Muscle of back (tissue), 13 donors: ENCODE measurements at places on chromosomes 3 and 15. TPM values are rescaled to one million over a fixed set of nuclear protein-coding genes. Genes with fewer than 3 reads are reported as not detected.

POTEB3 gene
- not detected for polyA plus RNA-seq

DNA sequence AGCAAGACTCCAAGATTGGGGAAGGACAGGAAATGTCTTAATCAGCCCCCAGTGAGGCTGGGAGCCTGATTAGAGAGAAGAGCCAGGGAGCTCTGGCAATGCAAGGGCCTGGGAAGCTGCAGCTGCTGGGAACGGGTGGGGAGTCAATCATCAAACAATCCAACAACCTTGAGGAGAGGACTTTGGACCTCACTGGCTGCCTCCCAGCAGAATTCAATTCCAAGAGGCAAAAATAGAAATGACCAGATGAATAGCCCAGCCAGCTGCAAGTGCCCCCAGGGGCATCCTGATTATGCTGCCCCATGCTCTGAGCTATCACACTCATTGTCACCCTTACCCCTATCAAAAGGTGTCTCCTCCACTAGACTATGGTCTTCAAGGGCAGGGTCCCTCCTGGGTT is 6.1 kb upstream of the HOMER2 start:
- no peak for DNase-seq

SLCO3A1 gene
- polyA plus RNA-seq, result 5.4 TPM

DUT gene
- polyA plus RNA-seq, result 111 TPM

GRCh38 chr15:26521691-26522198 is 251.1 kb downstream of the GABRB3 start:
- DNase-seq, result no peak

C3orf49 gene
- 0.24 TPM for polyA plus RNA-seq

ZNF662 gene
- 10.1 TPM for polyA plus RNA-seq

GNB4 gene
- 38.5 TPM for polyA plus RNA-seq

GRCh38 chr15:101148166-101148880 is 103.5 kb downstream of the CHSY1 start:
- no peak for DNase-seq

DNA sequence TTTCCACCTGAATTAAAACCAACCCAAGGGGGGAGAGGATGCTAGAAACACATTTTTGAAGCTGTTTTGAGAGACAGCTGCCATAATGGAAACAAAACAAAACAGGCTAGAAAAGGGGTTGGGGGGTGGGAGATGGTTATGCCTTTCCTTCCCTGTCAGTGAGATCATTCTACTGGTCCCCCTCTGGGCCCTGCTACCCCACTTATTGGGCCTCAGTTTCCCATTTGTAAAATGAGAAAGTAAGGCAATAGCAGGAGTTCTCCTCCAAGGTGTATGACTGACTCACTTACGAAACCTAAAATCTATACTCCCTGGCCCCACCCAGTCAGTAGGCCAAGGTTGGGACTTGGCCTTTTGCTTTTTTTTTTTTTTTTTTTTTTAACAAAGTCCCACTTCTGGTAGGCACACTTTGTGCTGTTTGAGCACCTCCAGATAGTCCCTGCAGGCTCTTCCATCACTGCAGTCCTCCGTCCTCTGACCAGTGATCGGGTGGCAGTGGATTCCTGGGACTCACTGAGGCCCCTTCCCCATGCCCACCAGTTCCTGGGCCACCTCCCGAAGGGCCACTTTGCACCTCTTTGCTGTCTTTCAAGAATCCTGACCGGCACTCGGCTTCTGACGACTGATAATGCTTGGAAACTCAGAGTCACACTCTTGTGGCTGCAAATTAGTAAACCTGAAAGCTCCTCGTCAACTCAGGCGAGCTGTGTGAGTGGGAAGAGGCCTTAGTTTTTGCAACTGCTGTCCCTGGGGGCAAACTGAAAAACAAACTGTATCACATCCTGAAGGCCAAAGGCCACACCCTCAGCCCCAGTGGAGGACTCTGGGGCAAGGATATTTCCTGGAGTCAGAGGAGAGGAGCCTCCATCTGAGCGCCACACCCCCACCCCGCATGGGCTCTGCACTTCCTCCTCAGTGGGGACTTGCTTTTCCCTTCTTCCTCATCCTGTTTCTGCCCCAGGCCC is 6.7 kb upstream of the PSTPIP1 start:
- no peak for DNase-seq

SPINK8 gene
- polyA plus RNA-seq, result not detected

GPR62 gene
- 0.32 TPM for polyA plus RNA-seq

GRCh38 chr3:171264758-171265157 is 195.4 kb downstream of the TNIK start:
- DNase-seq, result no peak

DNA sequence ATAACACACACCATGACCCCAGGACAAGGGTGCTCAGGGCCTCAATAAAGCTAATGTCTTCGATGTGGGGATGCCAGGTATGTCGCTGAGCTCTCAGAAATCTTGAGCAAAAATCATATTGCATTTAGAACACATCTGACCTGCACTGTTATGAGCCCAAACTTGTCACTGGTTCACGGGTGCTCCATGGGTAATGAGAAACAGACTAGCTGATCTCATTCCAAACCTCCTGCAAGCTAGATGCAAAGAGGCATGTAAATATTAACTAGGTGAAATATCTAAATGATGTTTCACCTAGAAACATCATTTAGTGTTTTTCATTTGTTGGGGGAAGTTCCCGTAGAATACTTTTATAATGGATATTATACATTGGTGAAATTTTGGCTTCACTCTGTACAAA is 549.4 kb downstream of the OCA2 start:
- peak; percentile 32 for DNase-seq

PIF1 gene
- 4.3 TPM for polyA plus RNA-seq

DNA sequence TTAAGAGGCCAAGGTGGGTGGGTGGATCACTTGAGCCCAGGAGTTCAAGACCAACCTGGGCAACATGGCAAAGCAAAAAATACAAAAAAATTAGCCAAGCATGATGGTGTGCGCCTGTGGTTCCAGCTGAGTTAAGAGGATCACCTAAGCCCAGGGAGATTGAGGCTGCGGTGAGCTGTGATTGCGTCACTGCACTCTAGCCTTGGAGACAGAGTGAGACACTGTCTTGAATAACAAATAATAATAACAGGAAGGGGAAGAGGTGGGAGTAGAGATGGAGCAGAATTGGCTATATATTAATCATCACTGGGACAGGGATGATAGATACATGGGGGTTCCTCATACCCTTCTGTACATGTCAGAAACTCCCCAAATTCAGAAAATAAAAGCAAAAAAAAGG is 23.8 kb upstream of the NMB start:
- DNase-seq, result no peak

- no peak for DNase-seq
Observed at GRCh38 chr3:80994085-80994665, 767.3 kb downstream of the GBE1 start.

GRCh38 chr3:52525680-52526561 is 7.7 kb downstream of the NT5DC2 start:
- DNase-seq, result no peak
